Islet precursor cell (in vitro differentiated cells): ENCODE measurements at places on chromosomes 13 and 19.
A peak's percentile ranks its signal among the peaks of the same experiment; 100 is the strongest.

DNA sequence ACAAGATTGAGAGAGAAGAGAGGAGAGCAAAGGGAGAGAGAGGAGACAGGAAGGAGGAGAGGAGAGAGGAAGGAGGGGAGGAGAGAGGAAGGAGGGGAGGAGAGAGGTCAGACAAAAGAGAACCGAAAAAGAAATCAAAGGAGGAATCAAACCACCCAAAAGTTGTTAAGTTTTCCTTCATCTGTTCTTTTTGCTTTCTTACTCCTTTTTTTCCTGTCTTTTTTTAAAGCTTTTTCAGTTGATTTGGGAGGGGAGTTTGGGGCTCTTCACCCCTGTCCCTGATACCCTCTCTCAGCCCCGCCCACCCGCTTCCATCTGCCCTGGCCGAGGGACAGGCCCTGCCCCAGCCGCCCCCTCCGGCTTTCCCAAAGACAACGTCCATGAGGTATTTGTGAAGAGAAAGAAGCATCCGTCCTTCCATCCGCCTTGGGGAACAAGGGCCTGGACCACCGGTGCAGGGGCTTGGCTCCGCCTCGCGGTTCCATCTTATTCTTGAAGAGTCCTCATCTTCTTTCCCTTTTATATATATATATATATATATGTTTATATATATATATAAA lies 13.3 kb downstream of the ZNF574 start:
- no peak for DNase-seq

- peak; percentile 89 for DNase-seq
These were observed 82.3 kb upstream of the C1QTNF9B start for GRCh38 chr13:23979361-23980159.

DNA sequence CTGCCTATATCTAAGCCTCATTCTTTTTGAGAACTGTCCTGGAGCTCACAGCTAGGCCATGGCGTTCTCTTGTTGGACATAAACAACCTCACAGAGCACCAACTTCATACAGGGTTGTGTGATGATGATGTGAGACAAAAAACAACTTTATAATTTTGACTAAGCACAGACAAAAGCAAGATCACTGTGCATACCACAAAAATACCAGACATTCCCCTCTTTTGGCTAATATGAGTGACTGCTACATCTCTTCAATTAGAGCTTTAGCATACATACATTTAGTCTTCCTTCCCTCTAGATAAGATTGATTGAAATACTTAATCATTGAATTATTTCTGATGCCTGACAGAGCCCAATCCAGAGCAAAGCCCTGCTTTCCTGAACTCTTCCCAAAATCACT lies 8.3 kb downstream of the MAB21L1 start:
- no peak for DNase-seq

DNA sequence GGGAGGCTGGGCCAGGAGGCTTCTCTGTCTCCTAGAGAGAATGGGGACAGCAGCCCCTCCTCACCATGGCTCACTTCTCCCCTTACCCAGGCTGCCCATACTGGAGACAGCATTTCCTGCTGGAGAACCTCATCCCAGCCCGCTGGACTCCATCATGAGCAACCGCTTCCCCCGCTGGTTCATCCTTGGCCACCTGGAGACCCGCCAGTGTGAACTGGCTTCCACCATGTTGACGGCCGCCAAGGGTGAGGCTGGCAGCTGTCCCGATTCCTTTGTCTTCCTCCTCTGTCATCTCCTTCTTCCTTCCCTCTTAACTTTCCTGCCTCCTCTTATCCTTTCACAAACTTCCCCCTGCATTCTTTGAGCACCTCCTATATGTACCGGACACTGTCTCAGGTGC lies 28.0 kb downstream of the ZSWIM4 start:
- no peak for DNase-seq

DNA sequence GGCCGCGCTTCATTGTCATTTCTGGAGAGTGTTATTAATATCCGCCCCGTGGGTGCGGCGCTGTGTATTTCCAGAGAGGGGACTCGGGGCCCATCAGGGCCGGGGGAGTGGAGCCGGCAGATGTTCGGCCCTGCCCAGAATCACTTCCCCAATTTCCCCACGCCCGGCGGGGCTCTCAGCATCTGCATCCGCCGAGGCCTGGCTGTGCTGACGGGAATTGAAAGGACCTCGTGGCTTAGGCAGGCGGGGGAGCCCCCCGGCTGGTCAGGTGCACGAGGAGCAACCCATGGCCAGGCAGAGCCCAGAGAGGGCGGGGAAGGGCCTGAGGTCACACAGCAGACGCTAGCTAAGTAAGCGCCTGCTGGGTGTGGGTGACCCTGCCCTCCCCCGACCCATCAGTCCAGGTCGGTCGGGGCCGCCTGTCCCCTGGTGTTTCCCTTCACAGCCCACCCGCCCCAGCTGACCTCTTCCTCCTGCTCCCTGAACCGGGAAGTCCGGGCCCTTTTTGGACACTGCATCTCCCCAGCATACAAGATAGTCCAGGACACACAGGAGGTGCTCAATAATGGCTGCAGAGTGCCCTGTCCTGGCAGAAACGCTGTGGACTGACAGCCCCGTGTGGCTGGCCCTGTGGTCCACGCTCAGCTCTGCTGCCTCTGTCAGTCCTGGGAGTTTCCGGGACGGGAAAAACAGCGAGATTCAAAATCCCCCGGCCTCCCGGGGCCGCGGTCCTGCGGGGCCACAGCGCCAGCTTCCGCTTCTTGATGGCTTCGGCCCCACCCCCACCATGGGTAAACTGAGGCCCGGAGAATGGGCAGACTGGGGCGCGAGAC lies 22.1 kb downstream of the ARID3A start:
- peak; percentile 49 for DNase-seq

- no peak for DNase-seq
These were observed 965 bp upstream of the EIF3G start for GRCh38 chr19:10120538-10121189.
